ENCODE measurements at places on chromosomes 12 and 14.

DNA sequence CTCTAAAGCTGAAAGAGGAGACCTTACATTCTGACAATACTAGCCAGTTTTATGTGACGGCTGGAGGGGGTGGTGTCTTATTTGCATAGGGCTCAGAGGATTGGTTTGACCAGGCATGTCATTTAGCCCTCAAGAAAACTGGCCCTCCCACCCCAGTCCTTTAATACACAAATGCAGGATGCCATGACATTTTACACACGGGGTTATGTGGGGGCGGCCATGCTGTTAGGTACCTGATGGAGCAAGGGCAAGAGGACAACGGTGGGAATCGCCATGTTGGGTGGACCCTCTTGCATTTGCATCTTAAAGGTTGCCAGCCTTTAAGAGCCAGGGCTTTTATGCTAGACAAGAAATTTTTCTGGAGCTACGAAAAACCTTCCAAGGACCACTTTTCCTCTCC, 23.3 kb downstream of the MDM2 start:
- DNase-seq, result no peak

DNA sequence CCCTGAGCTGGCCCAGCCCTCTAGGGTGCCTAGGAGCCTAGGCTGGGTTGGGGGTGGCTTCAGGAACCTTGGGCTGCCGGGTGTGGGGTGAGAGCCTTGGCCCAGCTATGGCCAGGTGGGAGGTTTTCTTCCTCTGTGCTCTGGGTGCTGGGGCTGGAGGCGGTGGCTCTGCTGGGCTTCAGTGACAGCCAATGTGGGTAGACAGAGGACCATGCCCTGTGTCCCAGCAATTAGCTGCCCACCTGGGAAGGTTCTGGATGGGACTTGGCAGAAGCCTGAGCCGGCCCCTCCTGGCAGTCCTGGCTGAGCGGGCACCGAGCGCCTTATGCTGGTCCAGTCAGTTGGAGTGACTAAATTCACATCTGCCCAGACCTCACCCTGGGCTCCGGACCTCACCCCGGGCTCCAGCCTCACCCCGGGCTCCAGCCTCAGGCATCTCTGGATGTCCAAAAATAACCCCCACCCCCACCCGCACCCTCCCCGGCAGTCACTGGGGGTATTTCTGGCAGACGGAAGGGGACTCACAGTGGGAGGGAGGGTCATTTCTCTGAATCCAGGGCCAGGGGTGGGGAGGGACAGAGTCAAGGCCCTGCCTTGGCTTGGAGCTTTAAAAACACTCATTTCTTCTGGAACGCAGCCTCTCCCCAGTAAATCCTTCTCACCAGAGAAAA, 46.9 kb downstream of the CYP46A1 start:
- no peak for DNase-seq

GRCh38 chr14:32677129-32677780, 261.4 kb upstream of the NPAS3 start:
- DNase-seq, result no peak

DNA sequence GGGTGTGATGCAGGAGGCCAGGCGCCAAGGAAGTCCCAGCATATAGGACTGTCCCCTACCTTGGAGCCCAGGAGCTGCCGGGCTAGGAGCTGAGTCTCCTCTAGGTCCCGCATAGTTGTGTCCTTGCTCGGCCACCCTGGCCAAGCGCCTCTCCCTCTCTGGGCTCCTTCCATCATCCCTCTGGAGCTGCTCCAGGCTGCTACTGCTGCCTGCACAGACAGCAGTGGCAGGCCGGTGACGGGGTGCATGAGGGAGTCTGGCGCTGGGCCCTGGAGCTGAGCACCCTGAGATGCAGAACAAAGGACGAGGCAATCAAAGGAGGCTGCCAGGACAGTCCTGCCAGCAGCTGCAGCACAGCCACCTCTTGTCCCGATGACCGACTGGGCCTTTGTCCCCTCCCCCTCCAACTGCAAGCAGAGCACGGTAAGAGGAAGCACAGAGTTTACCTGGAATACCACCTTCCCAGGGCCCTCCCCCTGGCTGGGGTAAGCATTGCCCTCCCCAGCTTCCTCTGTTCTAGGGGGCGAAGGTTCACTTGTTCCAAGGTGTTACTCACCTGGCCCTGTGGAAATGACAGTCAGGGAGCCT, 10.4 kb downstream of the DTX1 start:
- no peak for DNase-seq

DNA sequence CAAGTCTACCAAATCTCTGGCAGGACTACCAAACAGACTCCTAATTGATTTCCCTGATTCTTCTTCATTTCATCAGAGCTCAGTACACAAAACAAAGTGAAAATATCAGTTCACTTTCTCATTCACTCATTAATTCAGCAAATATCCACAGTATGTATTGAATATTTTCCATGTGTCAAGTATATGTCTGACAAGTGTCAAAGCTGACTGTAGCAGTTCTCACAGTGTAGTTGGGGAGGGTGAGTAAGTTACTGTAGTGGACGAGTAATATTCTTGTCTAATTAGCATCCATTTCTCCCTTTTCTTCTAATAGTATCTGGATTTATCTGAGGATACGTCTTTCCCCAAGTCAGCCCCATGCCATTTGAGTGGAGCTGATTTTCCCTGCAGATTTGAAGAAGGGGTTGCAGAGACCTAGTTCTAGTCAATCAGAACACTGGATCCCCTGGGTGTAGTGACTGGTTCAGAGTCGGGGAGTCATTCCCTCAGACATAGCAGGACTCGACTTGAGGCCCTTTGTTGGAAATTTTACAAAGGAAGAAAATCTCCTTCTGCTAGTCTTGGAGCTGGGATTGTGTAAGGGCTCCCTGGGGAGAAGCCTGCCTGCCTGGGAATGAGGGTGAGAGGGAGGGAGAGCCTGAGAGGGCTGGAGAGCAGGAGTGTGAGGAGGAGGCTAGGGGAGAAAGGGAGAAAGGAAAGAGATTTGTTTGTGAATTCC, 51.4 kb downstream of the GRIP1 start:
- no peak for DNase-seq

All from stimulated activated CD4-positive, alpha-beta T cell treated with anti-CD3 and anti-CD28 coated beads, TNF-alpha, amount 100 ng/mL, for 24 hours (primary cell).